ENCODE measurements at places on chromosomes 7 and 10.

DNA sequence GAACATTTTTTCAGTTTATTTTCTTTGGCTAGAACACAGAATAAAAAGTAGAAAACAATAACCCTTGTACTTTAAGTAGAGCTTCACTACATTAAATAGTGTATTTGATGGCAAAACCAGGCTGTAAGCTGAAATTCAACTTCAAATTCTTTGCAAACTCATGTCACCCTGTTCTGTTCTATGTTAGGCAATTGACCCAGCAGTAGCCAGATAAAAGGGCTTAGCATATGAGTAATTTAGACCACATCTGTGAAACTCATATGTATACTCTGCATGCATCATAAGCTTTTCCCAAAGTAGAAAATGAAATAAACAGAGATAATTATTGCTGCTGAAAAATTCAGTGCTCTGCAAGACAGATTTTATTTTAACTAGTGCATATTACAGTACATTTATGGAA is 150.2 kb downstream of the GNAI1 start:
- no peak for DNase-seq

GRCh38 chr10:115558252-115558651 is 465.1 kb downstream of the ATRNL1 start:
- DNase-seq: no peak

DNA sequence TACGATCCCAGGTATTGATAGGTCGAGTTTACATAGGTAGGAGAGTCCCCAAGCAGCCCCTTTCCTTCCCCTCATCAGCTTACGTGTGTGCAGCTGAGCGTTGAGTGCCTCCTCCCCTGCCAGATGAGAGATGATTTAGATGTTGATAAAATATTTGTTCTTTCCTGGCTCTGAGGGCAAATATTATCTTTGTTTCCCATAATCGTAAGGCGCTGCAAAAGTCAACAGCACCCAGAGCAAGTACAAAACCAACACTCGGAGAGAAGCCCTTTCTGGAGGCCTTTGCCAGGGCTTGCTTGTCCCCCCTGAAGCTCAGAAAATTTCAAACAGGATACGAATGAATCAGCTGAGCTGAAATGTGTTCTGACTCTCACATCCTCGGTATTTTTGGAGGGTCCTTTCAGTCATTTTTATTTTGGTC is 683.2 kb downstream of the LRMDA start:
- no peak for DNase-seq

GRCh38 chr10:122233857-122234348 is 37.2 kb upstream of the BTBD16 start:
- DNase-seq: no peak

DNA sequence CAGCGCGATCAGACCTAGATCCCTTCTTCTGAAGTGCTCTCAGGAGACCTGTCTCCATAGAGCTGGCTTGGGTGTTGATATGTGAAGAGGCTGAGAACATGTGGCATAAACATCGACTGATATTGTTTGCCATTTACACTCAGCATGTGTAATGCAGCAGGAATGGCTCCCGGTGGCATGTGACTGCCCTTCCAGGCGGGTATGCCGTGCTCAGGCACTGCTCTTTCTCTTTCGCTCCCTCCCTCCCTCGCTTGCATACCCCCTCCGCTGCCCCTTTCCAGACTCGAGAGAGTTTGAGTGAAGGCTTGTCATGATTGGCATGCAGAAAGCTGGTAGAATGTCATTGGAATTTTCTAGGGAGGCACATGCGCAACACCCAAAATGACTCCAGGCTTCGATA is 107.3 kb upstream of the PDCD4 start:
- DNase-seq: no peak

DNA sequence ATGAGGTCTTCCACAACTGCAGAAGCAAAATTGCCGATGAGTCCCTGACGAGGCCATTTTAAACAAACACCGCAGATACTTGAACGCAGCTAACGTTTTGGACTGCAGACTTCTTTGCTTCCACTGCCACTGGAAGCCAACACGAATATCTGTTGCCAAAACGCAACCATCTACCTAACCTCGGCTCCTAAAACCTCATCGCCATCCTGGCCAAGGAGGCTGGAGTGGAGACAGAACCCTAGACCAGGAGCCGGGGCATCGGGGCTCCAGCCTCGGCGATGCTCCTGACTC is 493 bp downstream of the WDR91 start:
- no peak for DNase-seq

GRCh38 chr7:14403587-14403986 is 414.1 kb upstream of the ETV1 start:
- no peak for DNase-seq

DNA sequence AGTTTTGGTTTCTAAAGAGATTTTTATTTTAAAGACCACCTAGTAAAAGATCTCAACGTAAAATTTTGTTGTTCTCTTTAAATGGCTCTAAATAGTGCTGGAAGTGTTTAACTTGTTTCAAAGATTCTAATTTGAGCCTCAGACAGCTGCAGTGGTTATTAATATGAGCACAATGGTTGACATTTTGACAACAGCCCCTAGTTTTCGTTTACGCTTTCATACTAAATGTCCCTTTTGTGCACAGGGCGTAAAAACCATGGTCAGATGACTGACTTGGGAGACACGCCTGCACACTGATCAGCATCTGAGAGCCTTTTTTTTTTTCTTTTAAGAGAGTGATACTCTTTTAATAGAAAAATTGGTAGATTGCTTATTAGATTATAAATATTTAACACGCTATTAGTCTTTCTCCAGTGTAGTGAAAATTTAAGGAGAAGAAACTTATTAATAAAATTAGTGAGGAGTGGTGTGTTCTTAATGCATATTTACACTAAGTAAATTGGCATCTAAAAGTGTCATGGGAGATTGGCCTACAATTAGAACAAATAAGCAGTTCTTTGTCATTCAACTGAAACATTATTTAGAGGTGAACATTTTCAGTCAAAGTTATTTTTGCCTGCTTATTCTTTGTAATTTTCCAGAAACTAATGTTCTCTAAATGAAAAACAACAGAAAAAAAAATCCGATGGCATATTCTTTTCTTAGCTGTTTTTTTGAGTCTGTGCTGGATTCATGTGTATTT is 182.8 kb upstream of the PHYHIPL start:
- DNase-seq: no peak

- peak; percentile 20 for DNase-seq
Observed at GRCh38 chr7:116500078-116500853, 728 bp downstream of the CAV2 start.

DNA sequence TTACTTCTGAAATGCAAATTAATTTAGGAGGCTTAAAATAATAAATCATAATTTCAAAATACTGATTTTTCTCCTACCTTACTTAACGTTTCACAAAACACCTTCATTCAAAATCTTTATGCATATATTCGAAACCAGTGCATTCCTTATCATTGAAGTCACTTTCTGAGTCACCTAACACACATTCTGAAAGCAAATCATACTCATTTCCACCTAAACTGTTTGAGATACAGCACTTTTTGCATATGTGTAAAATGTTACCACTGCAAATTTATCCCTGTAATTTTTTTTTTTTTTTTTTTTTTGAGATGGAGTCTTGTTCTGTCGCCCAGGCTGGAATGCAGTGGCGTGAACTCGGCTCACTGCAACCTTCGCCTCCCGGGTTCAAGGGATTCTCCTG is 15.7 kb downstream of the PPP3CB start:
- no peak for DNase-seq

GRCh38 chr7:152876749-152877148 is 117.2 kb downstream of the ACTR3B start:
- no peak for DNase-seq

DNA sequence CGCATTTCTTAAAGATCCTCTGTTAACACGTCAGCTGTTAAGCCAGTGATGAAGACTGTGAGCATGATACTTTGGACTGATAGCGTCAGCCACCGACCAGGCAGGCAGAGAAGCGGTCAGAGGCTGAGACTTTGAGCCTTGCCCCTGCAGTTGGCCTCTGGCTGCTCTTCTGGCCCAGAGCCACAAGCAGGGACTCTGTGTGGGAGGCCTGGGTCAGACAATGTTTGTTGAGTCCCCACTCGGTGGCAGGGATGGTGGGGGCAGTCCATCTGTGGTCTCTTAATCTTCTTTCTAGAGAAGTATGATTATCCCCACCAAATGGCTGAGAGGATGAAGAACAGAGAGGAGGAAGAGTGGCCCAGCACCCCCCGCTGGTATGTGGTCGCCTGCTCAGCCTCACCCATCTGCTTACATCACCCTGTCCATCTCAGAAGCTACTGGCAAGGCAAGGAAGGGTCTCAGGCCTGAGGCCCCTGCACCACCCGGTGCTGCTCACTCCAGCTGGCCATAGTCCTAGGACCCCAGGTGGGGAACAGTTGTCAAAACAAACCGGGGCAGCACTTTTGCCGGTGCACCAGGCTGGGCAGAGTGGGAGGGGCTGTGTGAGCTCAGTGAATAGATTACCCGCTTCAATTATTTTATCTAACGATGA is 202.9 kb downstream of the GRID1 start:
- no peak for DNase-seq

DNA sequence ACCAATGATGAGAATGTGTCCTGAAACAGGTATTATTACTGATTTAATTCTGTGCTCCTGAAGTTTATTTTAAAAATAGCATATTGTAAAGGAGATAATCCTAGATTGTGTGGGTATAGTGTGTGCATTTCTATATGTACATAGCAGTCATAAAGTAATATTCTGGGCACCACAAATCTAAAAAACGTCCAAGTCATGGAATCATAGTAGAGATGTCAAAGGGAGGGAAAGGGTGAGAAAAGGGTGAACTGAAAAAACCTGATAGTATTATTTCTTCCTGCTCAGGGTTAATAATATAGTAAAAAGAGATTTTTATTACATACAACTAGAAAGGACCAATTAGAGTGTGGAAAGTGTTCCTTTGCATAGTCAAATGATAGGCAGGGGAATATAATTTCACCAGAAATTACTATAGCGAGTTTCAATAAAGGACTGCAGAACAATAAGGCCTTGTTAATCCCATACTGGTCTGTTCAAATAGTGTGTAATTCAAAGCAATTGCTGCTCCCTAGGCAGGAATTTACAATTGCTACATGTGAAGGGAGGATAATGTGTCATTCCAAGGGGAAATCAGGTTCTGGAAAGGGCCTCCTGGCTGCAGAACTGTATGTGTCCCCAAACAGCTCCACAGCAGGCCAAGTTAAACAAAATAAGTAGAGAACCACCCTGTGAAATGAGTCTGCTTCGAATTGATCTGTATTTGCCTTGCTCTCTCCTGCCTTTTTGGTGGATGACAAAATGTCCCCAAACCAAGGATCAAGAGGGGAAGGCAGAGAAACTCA is 42.5 kb upstream of the KMT2E start:
- no peak for DNase-seq

GRCh38 chr10:77135555-77135954 is 502.1 kb downstream of the KCNMA1 start:
- no peak for DNase-seq

GRCh38 chr10:117503244-117504205 is 39.0 kb upstream of the EMX2 start:
- DNase-seq: no peak

- DNase-seq: no peak
Observed at GRCh38 chr10:16893664-16894063, 76.4 kb upstream of the RSU1 start.

DNA sequence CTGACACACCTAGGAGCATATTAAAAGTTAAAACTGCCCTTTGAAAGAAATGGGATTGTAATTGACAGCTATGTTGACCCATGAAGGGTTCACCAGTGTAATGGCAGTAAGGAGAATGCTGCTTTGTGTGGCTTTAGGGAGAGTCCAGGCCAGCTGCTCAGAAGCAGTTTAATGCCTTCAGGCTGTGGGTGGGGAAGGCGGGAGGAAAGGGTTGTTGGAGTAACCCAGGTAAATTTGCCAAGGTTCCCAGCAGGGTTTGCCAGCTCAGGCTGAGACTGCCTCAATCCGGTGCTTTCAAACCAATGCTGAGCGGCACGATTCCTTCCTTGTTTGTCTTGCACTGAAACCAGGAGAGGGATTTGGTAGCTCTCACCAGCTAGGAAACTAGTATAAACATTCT is 637.2 kb downstream of the INHBA start:
- no peak for DNase-seq

DNA sequence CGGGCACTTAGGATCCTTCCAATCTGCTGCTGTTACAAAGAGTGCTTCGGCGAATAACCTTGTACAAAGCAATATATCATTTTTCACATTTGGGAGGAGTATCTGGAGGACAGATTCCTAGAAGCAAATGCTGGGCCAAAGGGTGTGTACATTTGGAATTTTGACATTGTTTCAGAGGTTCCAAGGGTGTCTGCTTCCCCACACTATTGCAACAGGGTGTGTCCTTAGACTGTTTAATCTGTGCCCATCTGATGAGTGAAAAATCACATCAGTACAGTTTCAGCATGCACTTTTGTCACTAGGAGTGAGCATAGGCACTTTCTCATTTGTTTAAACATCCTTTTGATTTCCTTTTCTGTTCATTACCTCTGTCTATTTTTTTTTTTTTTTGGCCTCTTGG is 8.6 kb upstream of the ELFN1 start:
- no peak for DNase-seq

DNA sequence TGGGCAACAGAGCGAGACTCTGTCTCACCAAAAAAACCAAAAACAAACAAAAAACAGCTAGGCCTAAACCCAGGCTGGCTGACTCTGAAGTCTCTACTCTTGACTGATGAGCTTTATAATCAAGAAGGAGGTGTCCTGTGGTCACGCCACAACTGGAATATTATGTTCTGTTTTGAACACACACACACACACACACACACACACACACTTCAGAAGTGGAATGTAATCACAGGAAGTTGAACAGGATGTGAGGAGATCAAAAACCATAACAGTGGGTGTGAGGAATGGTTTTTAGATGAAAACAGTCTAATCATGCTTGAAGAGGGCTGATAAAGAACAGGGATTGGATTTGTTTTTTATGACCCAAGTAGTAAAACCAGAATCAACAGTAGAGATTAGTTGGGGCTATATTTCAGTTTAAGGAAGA is 51.1 kb upstream of the IL6 start:
- DNase-seq: no peak

- DNase-seq: no peak
Observed at GRCh38 chr10:51792678-51793077, 93.3 kb upstream of the CSTF2T start.

- no peak for DNase-seq
Observed at GRCh38 chr7:27154369-27154768, 2.0 kb upstream of the HOXA3 start.
